ENCODE measurements at places on chromosomes 13 and 19.

DNA sequence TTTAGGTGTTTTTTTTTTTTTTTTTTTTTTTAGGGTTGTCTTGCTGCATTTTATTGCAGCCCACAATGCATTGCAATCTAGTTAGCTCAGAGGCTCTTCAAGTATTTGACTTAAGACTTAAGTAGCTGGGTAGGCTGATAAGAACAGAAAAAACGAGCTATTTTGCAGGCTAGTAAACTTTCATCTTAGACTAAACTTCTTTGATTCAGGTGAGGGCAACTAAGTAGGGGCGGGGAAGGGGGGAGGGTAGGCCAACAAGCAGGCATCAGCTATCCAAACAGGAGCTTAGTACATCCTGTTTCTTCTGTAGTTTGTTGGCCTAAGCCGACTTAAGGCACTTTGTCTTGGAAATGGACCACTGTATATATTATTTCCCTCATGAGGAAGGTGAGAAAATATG lies 4.9 kb upstream of the TDRD3 start:
- no peak for DNase-seq

- DNase-seq, result no peak
These were observed at the start of gene KLK13 for GRCh38 chr19:51064534-51065220. Gene KLK13 (minus strand): TSS chr19:51065092. CDS start chr19:51065067, 25 bp downstream.

- DNase-seq, result no peak
These were observed 18.5 kb downstream of the CYP2A6 start for GRCh38 chr19:40831502-40832430.

GRCh38 chr19:47094557-47095475 lies 18.8 kb downstream of the ZC3H4 start:
- peak; percentile 40 for DNase-seq

- no peak for DNase-seq
These were observed 55.9 kb downstream of the RASA3 start for GRCh38 chr13:114076329-114077090.

GRCh38 chr13:34555988-34556387 lies 386.1 kb upstream of the NBEA start:
- no peak for DNase-seq

DNA sequence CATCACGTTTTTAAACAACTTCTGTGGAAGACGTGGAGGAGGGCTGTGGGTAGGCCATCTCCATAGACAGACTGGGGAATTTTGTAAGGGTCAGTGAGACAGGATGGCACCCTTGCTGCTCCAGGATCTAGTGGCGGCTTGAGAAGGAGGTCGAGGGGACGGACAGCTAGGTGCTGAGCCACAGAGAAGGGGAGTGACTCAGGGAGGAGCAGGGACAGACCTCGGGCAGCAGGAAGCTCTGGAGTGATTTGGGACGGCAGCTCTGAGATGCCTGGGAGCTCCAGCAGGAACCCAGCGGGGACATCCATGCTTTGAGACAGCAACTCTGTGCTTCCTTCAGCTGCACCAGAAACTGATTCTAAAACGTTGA lies 169.1 kb upstream of the SOX1 start:
- no peak for DNase-seq

GRCh38 chr19:58097781-58098681 lies at the start of gene ZSCAN18:
Gene ZSCAN18 (minus strand): TSS chr19:58098231. CDS start chr19:58090267, 7,964 bp downstream.
- DNase-seq, result peak; percentile 89

- DNase-seq, result no peak
These were observed 42.6 kb downstream of the EPS15L1 start for GRCh38 chr19:16429066-16429758.

GRCh38 chr19:35993923-35994598 lies 927 bp upstream of the SDHAF1 start:
- no peak for DNase-seq
